ENCODE measurements at places on chromosomes 6 and 20.

GRCh38 chr6:117481278-117481925, 1.1 kb upstream of the DCBLD1 start:
- no peak for DNase-seq

DNA sequence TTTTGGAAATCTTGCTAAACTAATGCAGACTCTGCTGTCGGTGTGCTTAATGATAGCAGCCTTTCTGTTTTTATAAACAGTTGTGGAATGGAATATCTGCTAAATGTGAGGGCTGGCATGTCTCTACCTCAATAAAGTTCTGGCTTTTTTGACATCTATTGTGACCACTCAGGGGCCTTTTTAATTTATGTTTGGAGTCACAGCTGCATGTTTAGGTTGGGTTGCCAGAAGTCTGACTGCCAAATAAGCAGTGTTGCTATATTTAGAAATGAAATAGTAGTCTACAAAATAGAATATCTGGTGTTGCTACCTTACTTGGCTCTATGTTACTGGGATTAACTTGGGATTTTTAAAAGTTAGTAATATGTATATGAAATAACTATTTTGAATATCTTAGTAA, 125.1 kb upstream of the LOC128125822 start:
- DNase-seq, result no peak

GRCh38 chr20:50415021-50415515, 95.1 kb upstream of the PTPN1 start:
- DNase-seq, result no peak

- no peak for DNase-seq
Measured at GRCh38 chr6:148441454-148441911, 98.8 kb downstream of the SASH1 start.

- no peak for DNase-seq
Measured at GRCh38 chr6:73180763-73181619, 44.3 kb downstream of the KHDC1L start.

DNA sequence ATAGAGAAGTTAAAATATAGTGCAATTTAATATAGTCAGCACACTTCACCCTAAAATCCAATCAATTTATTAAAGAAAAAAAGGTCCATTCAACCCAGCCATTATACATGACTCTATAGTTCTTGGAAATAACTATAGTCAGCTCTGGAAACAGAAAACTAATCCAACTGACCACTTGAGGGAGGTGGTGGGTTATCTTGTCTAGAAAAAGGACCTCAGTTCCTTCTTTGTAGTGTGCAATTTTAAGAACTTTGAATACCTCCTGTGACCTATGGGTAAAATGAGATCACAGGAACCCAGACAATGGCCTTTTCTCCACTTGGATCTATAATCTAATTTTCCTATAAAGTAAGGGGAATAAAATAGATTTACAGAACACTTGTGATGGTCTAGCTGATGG, 163.6 kb upstream of the CENPW start:
- no peak for DNase-seq

GRCh38 chr6:36320475-36320874, 16.2 kb downstream of the BNIP5 start:
- no peak for DNase-seq

GRCh38 chr6:10391299-10391630, 23.6 kb downstream of the TFAP2A start:
- no peak for DNase-seq

- DNase-seq, result no peak
Measured at GRCh38 chr6:88565409-88565811, 398.0 kb downstream of the RNGTT start.

Measured in GM12891 (cell line).